ENCODE measurements at places on chromosomes 5 and 9.
A peak's percentile ranks its signal among the peaks of the same experiment; 100 is the strongest.

DNA sequence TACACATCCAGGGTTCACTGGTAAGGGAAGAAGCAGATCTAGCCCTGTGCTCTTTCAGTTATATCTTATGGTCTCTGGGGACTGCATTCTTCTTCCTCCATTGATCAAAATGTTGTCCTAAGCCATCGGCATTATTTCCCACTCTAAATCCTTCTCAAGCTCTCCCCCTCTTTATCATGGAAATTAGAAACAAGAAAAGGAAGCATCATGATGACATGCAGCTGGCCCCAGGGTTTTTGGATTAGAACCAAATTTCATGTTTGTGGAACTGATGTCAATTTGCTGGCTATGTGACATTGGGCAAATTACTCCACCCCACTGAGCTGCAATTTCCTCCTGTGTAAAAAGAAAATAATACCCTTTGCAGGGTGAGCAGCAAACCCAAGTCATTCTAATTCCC is 39.5 kb downstream of the MFAP3 start:
- no peak for DNase-seq

DNA sequence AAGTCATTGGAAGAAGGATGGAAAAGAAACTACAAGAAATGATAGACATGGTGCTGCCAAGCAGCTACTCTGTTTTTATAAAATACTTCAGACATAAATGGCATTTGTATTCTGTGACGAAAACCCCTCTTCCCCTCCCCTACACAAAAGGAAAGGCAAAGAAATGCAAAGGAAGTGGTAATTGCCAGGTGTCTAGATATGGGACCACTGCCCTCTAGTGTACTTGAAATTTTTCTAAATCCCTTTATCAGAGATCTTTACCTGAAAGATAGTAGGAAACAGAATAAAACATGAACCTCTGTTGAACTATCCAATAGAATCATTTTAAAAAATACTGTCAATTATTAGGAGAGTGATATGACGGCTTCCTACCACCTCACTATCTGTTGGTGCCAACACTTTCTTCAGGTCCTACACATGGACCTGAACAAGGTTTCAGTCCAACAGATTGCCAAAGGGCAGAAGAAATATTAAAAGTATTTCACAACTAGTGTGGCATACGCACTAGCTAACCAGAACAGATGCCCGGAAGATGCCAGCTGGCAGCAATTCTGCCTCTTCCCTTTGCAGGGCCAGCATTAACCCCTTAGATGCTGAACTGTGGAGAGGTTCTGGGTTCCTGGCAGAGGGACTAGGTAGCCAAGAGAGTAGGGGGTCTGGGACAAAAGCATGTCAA is 104.1 kb downstream of the TSSK1B start:
- peak; percentile 37 for DNase-seq

- no peak for DNase-seq
These were observed 3.8 kb downstream of the BRINP1 start for GRCh38 chr9:119365291-119366027.

DNA sequence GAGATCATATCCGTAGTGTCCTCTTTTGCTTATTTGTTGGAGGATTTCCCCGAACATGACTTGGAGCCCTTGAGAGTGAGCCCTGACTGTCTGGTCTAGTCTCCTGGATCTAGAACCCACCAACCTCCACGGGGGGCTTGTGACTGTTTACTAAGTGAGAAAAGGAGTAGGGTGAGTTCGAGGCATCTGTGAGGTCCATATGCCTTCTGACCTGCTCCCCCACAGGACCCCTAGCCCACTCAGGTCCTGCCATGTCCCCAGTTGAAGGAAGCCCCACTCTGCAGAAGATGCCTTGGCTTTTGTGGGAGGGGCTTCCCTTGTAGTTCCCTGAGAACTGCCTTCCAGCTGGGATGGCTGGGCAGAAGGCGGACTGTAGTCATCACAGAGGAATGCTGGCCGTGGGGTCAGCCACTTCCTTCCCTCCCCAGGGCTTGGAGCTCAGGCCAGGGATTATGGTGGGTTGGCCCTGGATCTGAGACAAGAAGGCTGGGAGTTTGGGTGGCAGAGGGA is 7.0 kb upstream of the IRF1 start:
- DNase-seq = no peak

DNA sequence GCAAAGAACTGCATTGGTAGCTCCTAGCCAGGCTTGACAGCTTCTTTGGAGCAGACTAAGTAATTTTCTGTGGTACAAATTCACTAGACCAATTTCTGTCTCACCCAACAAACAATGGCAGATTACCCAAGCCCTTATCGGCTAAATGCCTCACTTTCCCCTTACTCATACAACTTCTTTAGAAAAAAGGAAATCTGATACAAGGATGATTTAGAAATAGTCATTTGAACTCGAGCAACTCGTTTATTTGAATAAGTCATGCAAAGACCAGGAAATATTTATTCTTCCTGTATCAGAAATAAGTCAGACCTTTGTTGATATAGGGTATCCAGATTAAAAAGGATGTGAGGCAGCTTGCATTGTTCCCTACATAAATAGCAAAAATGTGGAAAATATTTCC is 170.4 kb upstream of the CDH6 start:
- DNase-seq = no peak

DNA sequence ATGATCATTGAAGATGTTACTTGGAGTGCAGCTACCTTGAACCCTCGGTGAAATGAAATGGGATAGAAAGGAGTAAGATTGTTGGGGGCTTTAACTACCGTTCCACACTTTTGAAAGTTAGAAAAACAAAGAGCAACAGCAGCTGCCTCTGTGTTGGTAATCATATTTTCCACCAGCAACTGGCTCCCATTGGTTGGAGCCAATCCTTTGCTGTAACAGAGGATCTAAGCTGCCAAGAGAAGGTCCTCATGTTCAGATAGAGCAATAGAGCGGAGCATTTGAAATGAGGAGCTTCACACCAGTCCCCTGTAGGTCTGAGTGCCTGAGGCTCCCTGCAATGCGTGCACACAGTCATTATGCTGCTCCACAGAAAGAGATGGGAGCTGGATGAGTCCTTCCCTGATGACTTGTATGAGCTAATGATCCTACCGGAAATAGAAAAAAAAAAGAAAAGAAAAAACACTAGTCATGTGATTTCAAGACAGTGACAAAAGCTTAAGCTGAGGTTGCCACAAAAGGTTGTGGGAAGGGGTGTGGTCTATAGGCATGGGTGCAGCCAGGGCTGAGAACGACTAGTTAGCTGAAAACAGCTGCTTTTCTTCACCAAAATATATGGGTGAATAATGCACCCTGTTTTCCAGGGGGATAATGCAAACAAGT is 300.7 kb downstream of the MLLT3 start:
- no peak for DNase-seq

- DNase-seq = peak; percentile 50
These were observed 23.4 kb downstream of the MEGF10 start for GRCh38 chr5:127313847-127314473.

- DNase-seq = no peak
These were observed 1.2 kb upstream of the SLC4A9 start for GRCh38 chr5:140358738-140359310.
